NCI-H2029 treated with DMSO at 0.1 percent for 48 hours (cell line): ENCODE measurements at places on chromosomes 12 and 14.
A peak's percentile ranks its signal among the peaks of the same experiment; 100 is the strongest.

DNA sequence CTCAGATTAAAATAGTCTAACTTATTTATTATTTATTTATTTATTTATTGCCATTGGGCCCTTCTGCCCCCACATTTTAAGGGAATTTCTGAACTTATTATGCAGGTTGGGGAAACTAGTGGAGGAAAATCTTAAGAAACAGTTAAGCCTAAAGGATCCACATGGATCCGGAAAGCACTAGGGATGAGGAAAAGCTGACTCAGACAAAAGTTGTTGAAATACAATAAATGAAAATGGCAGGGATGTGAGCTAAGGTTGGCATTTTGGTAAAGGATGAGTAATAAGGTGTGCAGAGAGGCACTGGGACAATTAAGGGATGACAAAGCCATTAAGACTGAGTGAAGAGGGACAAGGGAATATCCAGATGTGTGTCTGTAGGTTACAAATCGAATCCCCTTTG is 20.7 kb upstream of the CSRP2 start:
- DNase-seq, result no peak

DNA sequence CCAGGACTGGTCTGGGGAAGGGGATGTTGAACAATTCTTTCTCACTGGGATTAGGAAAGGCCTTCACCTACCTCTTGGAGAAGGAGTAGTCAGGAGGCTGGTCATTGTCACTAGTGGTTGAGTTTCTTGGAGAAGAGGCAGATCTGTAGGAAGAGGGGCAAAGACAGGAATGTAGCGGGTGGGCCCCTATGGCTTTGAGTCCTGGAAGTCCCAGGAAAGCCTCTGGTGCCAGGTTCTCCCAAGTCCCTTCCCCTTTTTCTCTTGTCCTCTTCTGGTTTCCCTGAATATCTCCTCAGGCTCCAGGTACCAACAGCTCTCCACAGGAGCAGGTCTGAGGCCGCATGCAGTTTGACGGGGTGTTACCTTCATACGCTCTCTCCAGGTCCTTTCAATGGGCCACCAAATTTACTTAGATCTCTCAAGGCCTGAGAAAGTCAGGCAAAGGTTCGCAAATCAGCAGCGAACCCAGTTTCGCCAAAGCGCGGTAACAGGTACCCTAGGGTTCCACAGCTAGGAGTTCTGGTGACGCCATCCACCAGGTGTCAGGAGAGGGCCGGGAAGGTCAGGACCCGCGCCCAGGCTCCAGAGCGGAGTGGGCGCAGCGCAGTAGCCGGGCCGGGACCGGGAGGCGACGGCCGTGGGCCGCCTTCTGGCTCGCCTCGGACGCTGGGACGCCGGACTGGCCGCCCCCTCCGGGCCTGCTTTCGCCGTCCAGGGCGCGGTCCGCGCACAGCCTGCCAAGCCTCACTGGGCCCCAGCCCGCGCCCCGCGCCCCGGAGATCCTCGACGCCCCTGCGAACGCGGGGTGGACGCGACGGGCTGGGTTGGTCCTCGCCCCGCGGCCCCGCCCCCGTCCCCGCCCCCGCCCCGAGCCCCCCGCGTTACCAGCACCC is 795 bp downstream of the SMAGP start:
- no peak for DNase-seq

DNA sequence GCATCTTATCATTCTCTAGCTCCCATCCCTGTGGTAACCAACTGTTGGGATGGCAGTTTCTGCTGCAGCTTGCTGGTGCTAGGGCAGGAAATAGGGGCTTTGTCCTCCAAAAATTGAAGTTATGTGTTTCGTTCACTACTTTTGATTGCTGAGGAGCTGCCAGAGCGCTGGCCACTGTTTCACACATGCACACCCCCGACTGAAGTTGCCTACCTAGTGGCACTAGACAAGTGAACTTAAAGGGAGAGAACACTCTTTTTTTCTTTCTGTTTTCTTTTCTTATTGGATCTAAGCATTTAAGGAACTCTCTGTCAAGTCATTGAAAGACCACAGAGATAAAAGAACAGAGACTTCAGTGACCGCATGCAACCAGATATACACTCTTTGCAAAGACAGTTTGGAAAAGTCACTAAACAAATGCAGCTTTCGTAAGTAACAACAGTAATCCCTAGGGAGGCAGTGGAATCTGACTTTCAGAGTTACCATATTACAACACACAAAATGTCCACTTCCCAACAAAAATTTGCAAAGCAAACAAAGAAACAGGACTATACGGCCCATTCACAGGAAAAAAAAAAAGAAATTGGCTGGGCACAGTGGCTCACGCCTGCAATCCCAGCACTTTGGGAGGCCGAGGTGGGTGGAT is 12.0 kb downstream of the TFCP2 start:
- DNase-seq, result no peak

- no peak for DNase-seq
Observed at GRCh38 chr14:101193106-101193844, 289.8 kb upstream of the RTL1 start.

DNA sequence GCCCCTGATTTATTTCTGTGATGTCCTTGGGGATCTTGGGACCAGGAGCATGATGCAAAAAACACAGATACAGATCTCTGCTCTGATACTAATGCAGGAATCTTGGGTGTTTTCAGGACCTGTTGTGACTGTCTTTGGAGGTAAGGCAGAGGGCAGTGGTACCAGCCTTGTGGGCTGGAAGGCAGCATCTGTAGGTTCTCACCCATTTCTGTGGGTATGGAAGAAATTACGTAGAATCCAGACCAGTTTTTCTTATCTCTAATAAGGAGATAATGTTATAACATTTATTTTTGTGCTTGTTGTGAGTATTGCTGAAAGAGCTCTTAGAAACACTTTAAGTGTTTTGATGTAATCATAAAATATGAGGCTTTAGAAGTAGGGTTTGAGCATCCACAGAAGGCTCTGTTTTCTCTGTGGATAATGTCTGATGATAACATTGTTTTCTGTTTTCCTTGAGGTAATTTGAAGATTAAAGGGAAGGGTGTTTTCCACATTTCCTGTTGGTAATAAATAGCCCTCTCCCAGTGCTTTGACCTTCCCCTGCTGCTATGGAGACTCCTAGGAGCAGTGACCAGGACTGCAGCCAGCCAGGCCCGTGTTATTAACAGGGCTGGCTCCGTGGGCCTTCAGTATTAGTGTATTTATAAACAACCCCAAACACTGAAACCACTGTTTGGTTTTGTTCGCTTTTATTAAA is 9.4 kb upstream of the DCP1B start:
- DNase-seq, result no peak

GRCh38 chr14:88554457-88555286 is at the start of gene PTPN21:
TSS of gene PTPN21 (minus strand) at chr14:88555007. CDS start at chr14:88550417, 4,590 bp downstream.
- DNase-seq, result no peak

GRCh38 chr12:28130625-28131598 is 59.3 kb upstream of the CCDC91 start:
- DNase-seq, result no peak

- DNase-seq, result no peak
Observed at GRCh38 chr12:70852416-70853150, 68.0 kb downstream of the PTPRR start.

GRCh38 chr12:130831246-130831645 is 7.8 kb downstream of the STX2 start:
- no peak for DNase-seq

DNA sequence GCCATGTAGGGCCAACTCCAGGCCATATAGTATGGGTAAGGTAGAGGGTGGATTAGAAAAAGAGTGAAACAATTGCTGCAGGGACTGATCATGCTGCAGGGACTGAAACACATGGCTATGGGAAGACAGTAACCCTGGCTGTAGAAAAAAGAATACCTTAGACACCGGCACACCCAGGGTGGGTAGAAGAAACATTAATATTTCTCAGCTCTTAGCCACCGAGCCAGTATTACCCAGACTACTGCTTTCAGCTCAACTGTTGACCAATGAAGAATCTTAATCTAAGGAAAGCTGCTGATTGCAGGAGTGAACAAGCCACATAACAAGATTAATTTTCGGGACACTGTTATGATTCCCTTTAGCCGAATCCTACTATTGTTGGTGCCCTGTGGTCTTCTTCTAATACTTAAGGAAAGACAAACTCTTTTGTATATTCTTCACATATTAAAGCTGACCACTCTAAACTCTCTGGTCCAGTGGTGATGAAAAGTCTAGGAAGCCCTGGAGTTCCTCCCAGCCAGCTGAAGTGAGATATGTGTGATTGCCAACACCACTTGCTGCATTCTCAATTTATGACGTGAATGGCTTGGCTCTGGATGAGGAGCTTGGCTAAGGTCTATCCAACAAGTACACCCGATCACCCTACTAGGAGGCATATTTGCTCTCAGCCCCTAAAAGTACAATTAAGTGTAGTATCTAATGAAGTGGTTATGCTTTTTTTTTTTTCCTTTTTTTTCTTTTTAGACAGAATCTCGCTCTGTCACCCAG is 69.2 kb downstream of the NOVA1 start:
- DNase-seq, result no peak

GRCh38 chr12:52980650-52981423 is 25.4 kb upstream of the EIF4B start:
- DNase-seq, result peak; percentile 96

DNA sequence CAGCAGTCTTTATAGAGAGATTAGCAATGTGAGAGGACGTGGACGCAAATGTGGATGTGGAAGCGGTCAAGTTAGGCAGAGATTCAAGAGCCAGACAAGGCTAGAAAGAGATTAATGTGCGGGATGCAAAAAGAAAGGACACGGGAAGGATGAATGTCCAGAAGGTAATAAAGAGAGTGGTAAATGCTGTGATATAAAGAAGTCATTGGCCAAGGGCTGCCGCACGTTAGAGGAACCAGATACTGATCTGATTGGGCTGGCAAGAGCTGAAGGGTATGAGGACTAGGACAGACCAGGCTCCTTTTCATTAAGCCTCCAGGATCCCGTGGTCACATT is 59.5 kb downstream of the DHRS2 start:
- no peak for DNase-seq
